ENCODE measurements at places on chromosomes 4 and X.

- no peak for DNase-seq
Measured at GRCh38 chrX:46554942-46555341, 9.7 kb upstream of the ZNF674 start.

DNA sequence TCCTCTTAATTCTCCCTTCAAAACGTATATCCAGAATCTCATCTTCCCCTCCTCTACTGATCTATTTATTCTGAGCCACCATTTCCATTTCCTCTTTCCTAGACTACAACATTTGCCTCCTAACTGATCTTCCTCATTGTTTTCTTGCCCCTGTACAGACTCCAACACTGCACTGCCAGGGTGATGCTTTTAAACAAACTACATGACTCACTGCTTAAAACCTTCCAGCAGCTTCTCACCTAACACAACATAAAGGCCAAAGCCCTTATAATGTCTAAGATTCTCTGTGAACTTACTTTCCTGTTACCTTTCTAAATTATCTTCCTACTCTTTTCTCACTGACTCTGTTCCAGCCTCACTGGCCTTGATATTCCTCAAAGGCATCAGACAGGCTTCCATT lies 161.0 kb upstream of the HS3ST1 start:
- no peak for DNase-seq

DNA sequence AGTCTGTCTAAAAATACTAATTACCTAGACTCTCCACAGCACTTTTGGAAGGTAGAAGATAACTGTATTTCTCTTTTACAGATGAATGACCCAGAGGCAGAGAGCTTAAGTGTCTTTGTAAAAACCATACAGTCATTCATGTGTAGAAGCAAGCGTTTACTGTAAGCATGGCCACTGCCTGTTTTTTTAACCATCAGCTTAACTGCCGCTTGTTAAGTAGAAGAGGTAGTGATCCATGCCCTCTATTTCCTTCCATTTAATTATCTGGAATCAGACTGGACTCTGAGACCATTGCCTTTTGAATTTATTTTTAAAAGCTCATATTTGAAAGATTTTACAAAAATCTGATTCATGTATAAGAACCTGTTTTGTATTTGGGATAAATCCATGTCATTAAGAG lies 111.2 kb upstream of the TECRL start:
- no peak for DNase-seq

GRCh38 chr4:18536428-18536827 lies 514.9 kb upstream of the LCORL start:
- no peak for DNase-seq

- DNase-seq: no peak
Measured at GRCh38 chr4:55635282-55635681, 816 bp downstream of the NMU start.

- no peak for DNase-seq
Measured at GRCh38 chr4:28073860-28074555, 1213.4 kb downstream of the STIM2 start.

GRCh38 chrX:16167181-16167580 lies at the start of gene MAGEB17:
TSS of gene MAGEB17 (plus strand) at chrX:16167481. CDS start at chrX:16170383, 2,902 bp downstream.
- no peak for DNase-seq

DNA sequence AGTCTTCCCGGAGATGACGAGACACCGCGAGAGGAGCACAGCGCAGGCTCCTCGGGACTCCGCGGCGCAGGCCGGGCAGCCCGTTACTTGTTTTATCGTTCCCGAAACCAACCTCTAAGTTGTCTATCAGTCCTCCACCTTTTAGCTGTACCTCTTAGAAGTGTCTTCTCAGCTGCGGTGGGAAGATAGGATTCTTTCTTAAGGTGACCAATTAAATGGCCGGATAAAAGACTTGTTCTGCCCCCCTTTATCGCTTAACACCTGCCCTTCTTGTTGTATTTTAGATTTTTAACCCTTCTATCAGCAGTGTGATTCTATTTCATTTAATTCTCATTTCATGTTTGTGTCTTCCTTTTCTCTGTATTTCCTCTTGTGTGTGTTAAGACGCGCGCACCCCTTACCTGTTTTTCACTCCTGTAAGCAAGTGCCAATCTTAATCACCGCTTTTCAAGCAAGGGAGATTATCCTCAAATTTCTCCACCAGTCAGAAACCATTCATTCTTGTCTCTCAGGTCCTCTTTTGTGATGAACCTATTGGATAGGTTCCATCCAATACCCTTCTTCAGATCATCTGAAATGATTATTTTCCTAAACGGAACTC lies at the start of gene SLC9B2:
Gene SLC9B2, minus strand, starts transcription at position 15 of the 601 bp plus-strand sequence. CDS start 9,211 bp downstream, outside the sequence.
- no peak for DNase-seq

GRCh38 chrX:94814216-94814615 lies 1140.2 kb downstream of the FAM133A start:
- no peak for DNase-seq

- no peak for DNase-seq
Measured at GRCh38 chr4:133233922-133234321, 84.8 kb downstream of the PCDH10 start.

DNA sequence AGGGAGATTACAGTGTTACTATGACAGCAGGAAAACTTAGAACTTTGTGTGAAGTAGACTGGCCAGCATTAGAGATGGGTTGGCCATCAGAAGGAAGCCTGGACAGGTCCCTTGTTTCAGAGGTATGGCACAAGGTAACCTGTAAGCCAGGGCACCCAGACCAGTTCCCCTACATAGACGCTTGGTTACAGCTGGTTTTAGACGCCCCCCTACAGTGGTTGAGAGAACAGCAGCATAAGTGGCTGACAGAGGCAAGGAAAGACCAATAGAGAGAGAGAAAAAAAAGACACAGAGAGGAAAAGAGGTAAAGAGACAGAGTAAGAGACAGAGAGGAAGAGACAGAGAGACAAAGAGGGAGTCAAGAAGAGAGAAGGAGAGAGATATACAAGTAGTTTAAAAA lies 144.5 kb downstream of the GC start:
- DNase-seq: no peak

DNA sequence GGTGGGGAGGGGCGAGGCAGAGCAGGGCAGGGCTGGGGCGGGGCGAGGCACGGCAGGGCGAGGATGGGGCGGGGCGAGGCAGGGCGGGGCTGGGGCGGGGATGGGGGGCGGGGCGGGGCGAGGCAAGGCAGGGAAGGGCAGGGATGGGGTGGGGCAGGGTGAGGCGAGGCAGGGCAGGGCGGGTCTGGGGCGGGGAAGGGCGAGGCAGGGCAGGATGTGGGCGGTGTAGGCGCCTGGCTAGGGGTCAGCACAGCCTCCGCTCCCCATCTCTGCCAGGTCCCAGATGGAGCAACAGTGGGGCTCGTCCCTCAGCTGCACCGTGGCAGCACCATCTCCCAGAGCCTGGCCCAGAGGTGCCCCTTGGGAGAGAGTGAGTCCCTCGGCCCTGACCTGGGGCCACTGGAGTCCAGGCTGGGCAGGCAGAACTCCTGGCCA lies 4.2 kb upstream of the SRPK3 start:
- DNase-seq: no peak

DNA sequence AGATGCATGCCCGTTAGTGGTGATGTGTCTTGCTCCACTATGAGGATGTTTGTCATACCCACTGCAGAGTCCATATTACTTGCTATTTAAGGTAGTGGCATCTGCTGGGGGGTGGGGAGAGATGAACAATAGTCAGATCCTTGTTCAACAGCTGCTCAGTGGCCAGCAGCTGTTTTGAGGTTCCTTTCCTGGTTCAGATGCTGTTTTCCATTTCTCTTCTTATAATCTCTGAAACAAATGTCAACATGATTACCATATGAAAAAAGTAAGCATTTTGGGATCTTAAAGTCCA lies 1567.9 kb upstream of the TENM3 start:
- no peak for DNase-seq

- no peak for DNase-seq
Measured at GRCh38 chr4:77600521-77601451, 4.8 kb upstream of the CXCL13 start.

DNA sequence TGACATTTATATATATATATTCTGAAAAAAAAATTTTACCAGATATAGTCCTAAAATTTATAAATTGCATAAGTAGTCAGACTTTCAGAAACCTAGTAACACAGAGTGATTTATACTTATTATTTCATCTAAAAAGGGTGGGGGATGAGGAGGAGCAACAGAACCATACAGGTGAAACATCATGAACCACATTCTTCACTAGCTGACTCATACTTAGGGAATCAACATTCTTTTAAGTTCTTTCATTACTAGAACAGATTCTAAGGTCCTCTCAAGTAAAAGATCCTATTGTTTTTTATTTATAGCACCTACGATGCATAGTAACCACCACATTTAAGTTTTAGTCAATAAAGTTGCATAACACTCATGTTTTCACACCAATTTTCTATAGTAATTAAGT lies 166.1 kb downstream of the LRBA start:
- DNase-seq: no peak

GRCh38 chr4:98688411-98689290 lies 30.2 kb upstream of the TSPAN5 start:
- no peak for DNase-seq

DNA sequence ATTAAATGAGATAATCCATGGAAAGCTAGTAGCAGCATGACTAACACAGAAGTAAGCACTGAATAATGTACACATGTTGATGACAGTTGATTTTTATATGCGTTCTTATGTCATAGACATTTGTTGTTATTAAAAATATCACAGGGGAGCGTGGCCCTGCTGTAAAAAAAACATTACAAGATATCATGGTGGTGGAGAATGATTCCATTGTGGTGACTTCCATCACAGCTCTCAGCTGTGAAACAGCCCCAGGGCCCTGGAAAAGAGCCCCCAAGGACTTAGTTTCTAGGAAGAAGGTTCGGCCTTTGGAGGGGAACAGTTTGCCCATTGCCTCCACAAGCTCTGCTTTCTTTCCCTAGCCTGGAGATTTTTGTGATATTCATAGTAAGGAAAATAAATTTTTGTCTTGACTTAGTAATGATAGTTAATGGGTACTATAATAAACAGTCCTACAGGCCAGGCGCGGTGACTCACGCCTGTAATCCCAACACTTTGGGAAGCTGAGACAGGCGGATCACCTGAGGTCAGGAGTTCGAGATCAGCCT lies 49.9 kb downstream of the FAM114A1 start:
- DNase-seq: no peak

- DNase-seq: no peak
Measured at GRCh38 chr4:103075435-103075893, 1.1 kb downstream of the SLC9B2 start.

DNA sequence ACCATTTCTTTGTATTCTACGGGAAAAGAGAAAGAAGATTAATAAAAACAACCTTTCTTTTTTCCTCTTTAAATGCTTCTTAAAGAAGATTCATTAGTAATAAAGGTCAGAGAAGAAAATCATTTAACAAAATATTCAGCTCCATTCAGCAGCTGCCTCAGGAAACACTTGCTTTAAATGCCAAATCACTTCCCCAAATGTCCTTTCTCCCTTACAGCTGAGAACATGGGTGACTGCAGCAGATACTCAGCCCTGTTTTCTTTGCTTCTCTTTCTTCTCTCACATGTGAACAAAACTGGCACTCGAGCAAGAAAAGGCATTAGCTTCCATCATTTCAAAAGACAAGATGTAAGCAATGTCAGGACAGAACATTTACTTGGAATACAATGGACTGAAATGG lies 120.2 kb downstream of the INPP4B start:
- DNase-seq: no peak

DNA sequence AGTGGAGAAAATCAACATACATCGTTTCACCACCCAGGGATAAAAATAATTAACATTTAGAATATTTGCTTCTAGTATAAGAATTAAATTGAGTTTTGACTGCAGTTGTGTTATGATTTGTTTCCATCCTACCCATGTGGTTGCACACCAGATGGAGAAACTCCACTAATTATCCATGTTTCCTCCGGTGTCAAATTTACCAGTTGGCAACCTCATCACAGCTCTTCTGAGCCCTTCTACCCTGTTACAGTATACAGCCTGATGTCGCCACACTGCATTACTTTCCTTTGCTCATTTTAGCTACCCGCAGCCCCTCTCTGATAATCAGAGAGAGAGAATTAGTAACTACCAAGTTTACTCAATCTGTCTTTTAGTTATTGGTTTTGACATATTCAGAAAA lies 411.2 kb downstream of the DTHD1 start:
- no peak for DNase-seq

DNA sequence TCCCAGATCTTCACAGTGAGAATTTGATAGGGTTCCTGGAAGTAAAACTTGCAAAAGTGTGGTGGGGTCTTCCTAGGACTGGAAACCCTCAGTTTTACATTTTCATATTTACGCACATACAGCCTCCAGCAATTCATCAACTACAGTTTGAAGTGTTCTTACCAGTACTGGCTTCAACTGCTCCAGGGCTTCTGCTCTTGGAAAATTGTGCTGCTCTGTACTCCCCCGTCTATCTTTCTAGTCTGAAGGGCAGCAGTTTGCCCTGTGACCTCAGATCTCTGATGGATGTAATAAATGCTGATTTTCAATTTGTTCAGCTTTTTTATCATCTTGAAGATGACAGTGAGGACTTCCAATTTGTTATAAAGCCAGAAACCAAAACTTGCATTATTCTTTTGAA lies 458.9 kb upstream of the FSTL5 start:
- DNase-seq: no peak

DNA sequence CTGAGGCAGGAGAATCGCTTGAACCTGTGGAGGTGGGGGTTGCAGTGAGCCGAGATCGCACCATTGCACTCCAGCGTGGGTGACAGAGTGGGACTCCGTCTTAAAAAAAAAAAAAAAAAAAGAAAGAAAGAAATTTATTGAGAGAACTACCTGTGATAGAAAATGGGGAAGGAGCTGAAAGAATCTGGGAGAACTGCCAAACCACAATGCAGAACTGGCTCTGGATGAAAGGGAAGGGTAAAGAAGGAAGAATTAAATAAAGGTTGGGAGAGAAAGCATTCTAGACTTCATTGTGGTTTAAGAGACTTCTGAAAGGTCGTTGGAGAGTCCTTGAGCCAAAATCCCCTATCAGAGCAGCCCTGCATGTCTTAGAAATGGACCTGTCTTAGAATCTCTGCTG lies 567.9 kb upstream of the HTR2C start:
- no peak for DNase-seq

GRCh38 chrX:15356444-15356843 lies 21.1 kb upstream of the PIGA start:
- DNase-seq: no peak

GRCh38 chr4:15479089-15479912 lies 9.6 kb downstream of the CC2D2A start:
- peak; percentile 88 for DNase-seq

GRCh38 chr4:26936284-26937065 lies 75.8 kb downstream of the STIM2 start:
- no peak for DNase-seq

GRCh38 chrX:123277821-123278220 lies 93.7 kb downstream of the GRIA3 start:
- no peak for DNase-seq

DNA sequence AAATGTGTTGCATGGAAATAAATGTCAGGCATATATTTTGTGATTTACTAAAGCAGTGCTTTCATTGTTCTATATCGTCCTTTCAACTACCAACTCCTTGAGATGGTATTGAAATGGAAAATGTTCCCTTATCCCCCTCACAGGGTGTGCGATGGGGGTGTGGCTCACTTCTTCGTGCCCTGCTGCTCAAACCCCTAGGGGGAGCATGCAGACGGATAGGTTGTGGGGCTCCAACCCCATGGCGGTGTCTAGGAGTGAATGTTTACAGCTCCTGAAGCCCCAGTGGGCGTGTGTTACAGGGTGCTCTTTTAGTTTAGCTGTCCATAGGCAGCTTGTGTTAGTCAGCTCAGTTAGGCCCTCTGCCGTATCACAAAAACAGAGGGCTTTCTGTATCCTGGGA lies 287.7 kb upstream of the EMCN start:
- no peak for DNase-seq
